K562 (cell line): ENCODE measurements at places on chromosomes 4 and X. TPM values are rescaled to one million over a fixed set of nuclear protein-coding genes. Genes with fewer than 3 reads are reported as not detected.

- no peak for DNase-seq
Observed at GRCh38 chr4:79850626-79851025, 222.4 kb downstream of the ANTXR2 start.

DNA sequence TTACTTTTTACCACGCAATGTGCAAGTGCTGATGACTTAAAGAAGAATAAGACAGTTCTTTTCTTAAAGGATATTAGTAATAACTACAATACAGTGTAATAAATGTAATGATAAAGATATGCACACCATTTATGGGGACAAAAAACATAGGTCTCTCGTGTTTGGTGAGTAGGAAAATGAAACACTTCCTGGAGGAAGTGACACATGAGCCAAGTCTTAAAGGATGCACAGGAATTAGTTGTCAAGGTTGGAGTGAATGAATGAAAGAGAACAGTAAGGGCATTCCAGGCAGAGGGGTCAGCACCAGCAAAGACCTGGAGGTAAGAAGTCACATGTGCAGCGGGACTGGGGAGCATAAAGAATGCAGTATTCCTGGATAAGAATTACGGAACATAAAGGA is 112.7 kb downstream of the SH3RF1 start:
- no peak for DNase-seq

The TCP11X2 gene
- not detected in 2 replicates for total RNA-seq

DNA sequence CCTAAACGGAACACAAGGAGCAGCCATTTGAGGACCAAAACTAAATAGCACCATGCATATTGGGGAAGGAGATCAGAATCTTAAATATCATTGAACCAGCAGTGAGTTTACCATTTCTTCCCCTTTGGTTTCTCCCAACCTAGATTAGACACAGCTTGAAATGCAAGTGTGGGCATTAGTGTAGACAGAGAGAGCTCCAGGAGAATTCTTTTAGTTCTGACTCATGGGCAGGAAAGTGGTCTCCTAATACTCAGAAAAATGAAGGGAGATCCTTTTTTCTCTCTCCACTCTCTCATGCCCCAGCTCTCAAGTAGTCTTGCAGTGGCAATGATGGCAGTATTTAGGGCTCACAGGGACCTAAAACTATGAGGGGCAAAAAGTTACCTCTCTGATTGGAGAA is 567.9 kb downstream of the INPP4B start:
- no peak for DNase-seq

- no peak for DNase-seq
Observed at GRCh38 chrX:18964901-18965300, 19.0 kb downstream of the PHKA2 start.

GRCh38 chr4:108512615-108513505 is 107.5 kb upstream of the RPL34 start:
- DNase-seq = peak; percentile 26

GRCh38 chrX:43592597-43592996 is 63.5 kb upstream of the MAOA start:
- no peak for DNase-seq

The TXLNG gene
- 27.1 and 27.9 TPM in 2 replicates for total RNA-seq

- DNase-seq = no peak
Observed at GRCh38 chr4:170035845-170036244, 9.7 kb upstream of the MFAP3L start.

DNA sequence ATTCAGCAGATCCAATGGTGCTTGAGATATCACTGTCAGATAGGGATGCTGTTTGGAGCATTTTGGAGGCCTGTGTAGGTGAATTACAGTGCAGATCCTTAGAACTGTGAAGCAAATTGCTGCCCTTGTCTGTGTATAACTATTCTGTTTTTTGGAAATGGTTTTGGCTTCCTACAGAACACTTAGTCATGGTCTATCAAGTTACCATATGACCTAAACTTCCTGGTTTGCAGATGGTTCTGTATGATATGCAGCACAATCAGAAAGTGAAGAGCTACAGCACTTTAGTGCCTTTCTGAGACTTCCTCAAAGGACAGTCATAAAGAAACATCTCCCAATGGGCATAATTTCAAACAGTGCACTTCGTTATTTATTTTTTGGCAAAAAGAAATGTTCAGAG is 688.6 kb downstream of the SH3BGRL start:
- no peak for DNase-seq

DNA sequence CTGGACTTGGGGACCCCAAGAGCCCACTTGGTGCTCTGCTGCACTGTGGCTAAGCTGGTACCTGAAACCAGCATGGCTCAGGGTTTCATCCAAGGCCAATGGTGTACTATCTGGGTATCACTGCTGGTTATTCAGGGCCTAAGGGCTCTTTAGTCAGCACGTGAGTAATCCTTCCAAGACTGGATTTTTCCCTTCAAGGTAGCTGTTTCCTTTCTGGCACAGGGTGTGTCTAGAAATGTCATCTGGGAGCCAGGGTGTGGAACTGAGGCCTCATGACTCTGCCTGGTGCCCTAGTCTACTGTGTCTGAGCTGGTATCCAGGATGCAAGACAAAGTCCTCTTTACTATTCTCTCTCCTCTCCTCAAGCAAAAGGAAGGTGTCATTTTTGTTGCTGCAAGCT is 99.0 kb upstream of the QRFPR start:
- DNase-seq = no peak

The CSAG1 gene
- 56.2 and 58.3 TPM in 2 replicates for total RNA-seq

The SLC10A3 gene
- 30.6 and 31.6 TPM in 2 replicates for total RNA-seq

DNA sequence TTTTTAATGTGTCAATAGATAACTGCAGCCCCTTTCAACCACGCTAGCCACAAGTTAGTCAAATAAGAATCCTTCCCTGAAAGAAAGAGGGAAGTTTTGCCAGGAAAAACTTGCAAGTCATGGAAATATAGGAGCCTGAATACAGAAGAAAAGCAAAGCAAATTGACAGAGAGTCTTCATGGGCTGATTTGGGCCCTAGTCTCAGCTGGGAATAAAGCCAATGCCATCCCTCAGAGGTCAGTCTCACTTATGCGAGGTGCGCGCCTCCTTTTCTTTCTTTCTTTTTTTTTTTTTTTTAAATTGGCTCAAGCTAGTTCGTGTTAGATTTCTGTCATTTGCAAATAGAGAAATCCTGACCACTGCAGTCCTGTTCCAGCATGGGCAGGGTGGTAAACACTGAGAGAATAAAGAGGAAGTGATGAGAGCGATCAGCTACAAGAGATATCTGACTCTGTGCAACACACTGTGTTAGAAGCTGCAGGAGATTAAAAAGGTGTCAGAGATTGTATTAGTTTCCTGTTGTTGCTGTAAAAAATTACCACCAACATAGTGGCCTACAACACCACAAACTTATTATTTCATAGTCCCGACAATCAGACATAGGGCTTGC is 299.7 kb downstream of the LDB2 start:
- no peak for DNase-seq

The JCHAIN gene
- total RNA-seq = 0.27 and 0.33 TPM in 2 replicates

GRCh38 chr4:173057901-173058300 is 110.7 kb upstream of the GALNT7 start:
- DNase-seq = no peak

The LNX1 gene
- total RNA-seq = 2.5 and 2.8 TPM in 2 replicates

The RS1 gene
- not detected in 2 replicates for total RNA-seq

GRCh38 chr4:139767168-139767567 is 101.5 kb downstream of the MGST2 start:
- DNase-seq = no peak

The GASK1B gene
- total RNA-seq = 1.1 and 1.6 TPM in 2 replicates

DNA sequence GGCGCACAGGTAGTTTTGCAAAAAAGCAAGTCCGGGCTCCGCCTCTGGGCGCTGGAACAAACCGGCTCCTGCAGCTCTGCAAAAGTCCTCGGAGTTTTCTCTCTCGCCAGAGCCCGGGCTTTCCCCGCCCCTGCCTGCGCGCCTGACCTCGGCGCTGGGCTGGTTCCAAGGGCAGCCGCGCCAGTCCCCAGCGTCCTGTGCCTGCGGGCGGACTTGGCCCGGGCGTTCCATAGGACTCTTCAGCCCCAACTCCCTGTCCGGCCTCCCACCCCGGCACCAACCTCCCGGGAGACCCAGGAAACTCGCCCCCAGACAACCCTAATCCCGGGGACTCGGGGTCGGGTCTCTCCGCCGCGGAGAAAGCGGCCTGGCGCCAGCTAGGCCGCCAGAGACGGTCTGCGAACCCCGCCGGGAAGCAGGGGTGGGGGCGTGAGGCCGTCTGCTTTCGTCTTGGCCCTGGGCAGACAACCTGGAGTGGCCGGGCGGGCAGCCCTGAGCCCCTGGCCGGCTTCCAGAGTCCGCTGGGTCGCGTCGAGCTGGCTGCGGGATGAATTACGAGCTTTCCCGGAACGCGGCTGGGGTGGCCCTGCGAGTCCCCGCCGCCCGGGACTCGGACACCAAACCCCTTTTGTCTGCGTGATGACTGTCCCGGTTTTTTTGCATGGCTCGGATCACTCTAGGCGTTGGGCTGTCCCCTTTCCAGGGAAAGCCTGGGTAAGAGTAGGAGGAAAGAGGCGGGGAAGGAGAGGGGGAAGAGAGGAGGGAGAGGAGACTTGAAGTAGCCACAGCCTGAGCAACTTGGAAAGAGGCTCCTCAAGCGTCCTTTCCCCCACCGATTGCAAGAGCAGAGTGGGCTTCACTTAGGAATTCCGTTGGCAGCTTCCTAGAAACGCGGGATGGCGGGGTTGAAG is 916 bp downstream of the MXRA5 start:
- DNase-seq = no peak

- DNase-seq = peak; percentile 46
Observed at GRCh38 chrX:119004920-119005524, 30.6 kb downstream of the LONRF3 start.

DNA sequence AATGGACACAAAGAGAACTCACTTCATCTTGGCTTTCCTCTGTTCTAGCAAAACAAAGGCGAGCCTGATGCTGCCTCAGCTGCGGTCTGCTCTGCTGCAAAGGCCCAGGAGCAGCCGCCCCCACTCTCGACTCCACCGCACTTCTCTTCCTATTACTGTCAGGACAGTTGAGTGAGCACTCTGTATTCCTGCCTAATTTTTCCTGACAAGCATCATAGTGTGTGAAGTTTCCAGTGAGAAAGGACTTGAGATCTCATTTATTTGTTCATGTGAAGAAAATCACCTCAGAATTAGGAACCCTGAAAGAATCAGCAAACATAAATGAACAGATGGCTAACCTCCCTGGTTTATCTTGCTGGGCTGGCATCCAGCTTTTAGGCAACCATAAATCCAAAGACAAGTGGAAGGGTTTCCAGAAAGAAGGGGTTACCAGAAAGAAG is 15.6 kb downstream of the SCARB2 start:
- DNase-seq = no peak

DNA sequence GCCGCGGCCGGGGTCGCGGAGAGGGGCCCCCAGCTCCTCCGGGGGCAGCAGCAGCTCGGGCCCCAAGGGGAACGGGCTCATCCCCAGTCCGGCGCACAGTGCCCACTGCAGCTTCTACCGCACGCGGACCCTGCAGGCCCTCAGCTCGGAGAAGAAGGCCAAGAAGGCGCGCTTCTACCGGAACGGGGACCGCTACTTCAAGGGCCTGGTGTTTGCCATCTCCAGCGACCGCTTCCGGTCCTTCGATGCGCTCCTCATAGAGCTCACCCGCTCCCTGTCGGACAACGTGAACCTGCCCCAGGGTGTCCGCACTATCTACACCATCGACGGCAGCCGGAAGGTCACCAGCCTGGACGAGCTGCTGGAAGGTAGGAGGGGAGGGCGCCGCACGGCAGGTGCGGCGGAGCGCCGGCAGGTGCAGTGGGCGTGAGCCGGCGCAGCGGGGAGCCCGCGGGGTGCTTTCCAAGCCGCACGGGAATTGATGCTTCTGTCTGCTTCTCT is 886 bp downstream of the DCLK2 start:
- no peak for DNase-seq

GRCh38 chr4:86448871-86449270 is 89.0 kb upstream of the MAPK10 start:
- no peak for DNase-seq

The DCX gene
- total RNA-seq = not detected in 2 replicates

DNA sequence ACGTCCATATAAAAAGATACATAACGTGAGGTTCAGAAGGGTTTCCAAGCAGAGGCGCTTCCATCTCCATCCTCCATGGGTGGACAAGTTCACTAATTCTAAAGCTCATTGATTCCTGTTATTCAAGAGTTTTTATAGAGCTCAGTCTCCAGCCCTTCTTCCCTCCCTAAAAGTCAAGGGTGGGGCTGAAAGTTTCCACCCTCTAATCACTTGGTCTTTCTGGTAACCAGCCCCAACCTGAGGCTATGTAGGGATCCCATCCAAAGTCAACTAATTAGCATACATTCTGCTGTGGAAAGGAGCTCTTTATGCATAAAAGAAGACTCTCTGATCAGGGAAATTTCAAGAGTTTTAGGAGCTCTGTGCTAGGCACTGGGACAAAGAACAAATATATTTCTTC is 46.9 kb upstream of the VEGFC start:
- no peak for DNase-seq

The GABRG1 gene
- total RNA-seq = 0.22 and 0.42 TPM in 2 replicates

DNA sequence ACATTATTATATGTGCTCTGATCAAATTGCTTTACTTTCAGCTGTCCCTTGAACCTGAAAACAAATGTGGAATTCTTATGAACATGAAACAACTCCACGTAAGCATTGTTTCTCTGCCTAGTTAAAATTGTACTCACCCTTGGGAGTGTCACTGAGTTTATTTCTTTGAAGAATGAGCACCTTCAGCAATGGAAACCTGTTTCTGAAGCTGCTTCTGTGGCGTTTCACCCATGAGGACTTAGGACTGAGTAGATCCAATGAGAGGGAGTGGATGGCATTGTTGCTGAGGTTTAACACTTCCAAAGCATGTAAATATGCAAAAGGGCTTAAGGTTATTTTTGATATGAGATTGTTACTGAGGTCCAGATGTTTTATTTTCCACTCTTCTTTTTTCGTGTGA is 3.2 kb downstream of the LRRC66 start:
- no peak for DNase-seq

The P2RY4 gene
- total RNA-seq = not detected in 2 replicates

DNA sequence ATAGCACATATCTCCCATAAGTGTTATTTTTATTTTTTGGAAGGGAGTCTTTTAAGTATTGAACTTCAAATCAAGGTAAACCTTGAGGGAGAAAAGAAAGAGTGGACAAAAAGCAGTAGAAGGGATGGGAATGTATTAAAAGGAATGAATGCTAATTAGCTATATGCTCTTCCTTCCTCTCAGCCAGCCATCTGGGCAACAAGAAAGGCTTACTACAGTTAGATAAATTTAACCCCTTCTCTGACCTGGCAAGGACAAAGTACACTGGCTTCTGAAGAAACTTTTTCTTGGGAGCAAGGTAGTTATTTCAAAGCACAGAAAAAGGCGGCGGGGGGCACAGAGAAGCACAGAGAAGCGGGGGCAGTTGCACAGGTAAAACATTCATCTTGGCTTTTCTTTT is 54.6 kb downstream of the GAB1 start:
- DNase-seq = no peak

DNA sequence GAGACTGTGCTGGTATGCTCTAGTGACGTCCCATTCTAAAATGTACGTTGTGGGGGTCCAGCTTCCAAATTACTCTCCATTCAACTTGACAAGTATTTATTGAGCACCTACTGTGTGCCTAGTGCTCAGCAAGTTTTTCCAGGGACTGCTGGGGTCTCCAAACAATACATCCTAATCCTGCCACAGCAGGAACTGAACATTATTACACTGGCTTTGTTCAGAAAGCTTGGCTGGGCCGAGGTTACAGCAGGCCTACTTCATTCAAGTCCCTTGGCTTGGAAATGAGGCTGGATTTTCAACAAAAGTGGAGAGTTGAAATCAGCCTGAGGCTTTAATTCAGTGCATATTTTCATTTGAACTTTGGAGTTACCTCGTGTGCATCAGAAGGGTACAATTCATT is 78.0 kb downstream of the GUCY2F start:
- DNase-seq = no peak

The TMPRSS11D gene
- total RNA-seq = not detected in 2 replicates

- DNase-seq = no peak
Observed at GRCh38 chrX:68840256-68840655, 11.4 kb downstream of the EFNB1 start.
